ENCODE measurements at places on chromosomes 3 and 15.

GRCh38 chr3:4449043-4449805 is 17.8 kb downstream of the SUMF1 start:
- no peak for DNase-seq

DNA sequence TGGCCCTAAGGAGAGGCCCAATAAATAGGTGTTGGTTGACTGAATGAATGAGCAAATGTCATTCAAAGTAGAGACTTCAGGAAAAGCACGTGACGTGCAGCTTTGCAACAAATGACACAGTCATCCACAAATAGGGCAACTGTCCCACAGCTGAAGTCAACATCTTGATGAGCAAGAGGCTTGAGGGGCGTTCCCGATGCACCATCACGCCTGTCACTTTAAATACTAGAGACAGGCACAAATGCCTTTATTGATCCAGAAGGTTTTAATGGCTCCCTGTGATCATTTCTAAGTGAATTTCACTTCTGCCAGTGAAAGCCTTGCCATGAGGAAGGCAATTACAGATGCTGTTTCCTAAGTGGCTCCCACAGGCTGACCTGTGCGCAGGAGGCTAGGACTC is 43.6 kb downstream of the ABTB1 start:
- DNase-seq: no peak

DNA sequence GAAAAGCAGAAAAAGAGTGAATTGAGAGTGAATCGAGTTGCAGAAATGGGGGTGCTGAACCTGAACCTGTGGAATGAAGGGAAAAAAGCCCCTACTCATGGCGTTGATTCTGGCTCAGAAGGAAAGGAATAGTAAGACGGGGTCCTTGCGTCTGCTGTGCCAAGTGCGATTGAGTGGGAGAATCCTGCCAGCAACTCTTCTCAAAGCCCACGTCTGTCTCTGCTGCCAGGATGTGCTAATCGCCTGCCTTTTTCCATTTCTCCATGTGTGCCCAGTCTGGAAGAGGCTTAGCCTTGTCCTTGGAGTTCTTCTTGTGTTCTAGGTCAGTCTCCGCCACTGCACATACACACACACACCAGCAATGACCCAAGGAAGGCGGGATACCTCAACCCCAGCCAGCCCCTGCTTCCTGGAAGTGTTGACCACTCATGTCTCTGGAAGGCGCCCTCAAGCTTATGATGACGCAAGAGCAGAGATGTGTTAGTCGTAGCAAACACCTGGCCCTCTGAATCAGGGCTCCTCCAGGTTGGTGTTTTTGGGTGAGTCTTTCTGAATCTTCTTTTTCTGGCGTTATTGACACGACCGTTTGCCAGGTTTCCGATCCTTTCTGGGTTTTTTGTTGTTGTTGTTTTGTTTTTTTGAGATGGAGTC is 262.4 kb upstream of the PROK2 start:
- no peak for DNase-seq

DNA sequence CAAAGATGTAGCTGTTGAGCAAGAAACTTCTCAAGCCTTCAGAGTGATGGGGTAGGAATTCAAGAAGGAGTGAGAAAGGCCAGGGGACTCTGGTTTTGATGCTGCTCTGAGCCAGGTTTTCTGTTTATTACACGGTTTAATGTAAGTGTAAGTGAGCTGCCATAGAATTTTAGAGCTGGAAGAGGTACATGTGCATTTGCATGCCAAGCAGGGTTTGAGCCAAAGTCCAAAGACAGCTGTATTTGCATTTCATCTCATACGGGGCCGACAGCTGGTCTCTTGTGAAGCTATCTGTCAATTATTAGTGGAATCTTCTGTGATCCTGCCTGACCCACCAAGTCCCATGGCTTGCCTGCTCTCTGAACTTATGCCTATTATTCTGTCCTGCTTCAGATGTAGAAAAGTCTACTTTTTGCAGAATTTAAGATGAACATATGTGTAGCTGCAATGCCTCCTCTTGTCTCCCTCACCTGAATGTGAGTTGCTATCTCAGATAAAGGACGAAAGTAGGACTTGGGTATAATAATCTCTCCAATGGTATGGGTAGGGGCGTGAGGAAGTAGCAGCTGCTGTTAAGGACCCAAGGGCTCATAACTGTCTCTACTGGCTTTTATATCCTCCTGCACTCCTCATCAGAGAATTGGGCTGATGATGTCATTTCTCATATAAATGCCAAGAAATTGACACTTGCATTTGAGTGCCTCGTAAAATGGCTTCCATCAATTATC is 160.0 kb downstream of the SQOR start:
- no peak for DNase-seq

DNA sequence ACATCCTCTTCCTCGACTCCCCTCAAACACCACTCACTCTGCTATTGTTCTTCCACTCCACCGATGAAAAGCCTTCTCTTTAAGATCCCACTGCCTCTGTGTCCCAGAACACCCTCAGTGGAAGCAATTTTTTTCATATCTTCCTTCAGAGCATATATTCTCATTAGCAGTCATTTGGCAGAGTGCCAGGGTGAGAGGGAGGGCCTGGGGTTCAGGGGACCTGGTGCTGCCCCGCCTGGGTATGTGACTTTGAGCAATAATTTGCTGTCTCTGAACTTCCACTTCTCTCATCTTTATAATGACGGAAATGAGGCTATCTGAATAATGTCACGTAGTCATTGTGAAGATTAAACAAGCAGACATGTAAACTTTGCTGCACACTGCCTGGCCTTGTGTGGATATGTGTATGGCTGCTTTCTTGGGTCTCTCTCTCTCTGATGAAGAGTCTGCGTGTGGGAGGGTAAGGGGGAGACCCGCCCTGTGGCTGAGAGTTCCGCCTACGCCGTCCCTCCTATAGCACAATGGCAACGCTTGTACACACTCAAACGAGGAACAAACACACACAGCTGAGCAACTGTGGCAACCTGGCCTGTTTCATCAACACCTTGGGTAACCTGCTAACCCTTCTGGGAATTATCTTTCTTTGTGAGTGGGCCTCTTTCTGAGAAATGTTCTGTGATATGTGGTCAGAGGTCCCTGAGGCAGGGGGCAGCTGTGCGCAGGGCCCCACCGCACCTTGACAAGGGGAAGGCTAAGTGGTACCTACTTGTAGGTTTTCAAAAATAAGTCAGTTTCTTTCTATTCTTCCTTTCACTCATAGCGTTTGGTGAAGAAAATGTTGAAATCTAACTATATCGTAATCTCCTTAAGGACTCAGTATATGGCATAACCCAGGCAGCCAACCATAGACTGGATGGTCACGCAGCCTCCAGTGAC is 369.8 kb downstream of the SV2B start:
- peak; percentile 18 for DNase-seq

DNA sequence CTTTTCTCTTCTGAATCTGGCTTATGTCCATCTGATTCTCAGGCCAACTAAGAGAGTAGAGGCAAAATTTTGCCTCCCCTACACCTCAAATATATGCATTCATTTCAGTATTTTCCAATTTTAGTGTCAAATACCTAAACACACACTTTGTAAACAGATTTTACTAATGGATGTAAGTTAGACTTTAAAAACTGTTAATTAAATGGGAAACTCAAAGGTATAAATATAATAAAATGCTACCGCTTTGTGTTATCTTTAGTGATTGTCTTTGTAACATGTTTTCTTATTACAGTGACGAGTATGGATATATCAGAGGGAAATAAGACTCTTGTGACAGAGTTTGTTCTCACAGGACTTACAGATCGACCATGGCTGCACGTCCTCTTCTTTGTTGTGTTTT is at the start of gene OR5AC2:
Gene OR5AC2, plus strand, starts transcription at position 301 of the 400 bp plus-strand sequence. Its CDS starts 0 bp downstream, at position 301.
- no peak for DNase-seq

GRCh38 chr15:83837945-83838571 is 184.1 kb downstream of the ADAMTSL3 start:
- DNase-seq: no peak

- DNase-seq: no peak
Measured at GRCh38 chr3:61650276-61650675, 88.9 kb downstream of the PTPRG start.

GRCh38 chr3:118823626-118824025 is 211.0 kb downstream of the IGSF11 start:
- DNase-seq: no peak

GRCh38 chr3:64049832-64050231 is 26.5 kb upstream of the PSMD6 start:
- no peak for DNase-seq

DNA sequence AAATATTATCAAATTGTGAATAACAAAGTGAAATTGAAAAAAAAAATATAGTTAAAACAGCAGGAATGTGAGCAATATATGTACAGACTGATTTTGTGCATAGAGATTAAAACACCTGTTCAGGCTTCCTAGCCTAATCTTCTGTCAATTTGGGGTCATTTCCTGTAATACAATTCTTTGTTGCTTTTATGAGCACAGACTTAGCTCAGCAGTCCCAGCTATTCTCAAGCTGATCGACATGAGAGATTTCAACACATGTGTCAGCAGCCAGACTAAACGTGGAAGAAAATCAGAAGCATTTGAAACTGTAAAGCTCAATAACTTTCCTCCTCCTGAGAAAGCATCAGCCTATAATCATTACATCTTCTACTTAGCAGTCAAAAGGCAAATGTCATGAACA is 1.6 kb upstream of the FHIT start:
- DNase-seq: no peak

- no peak for DNase-seq
Measured at GRCh38 chr3:45123030-45123429, 23.1 kb downstream of the CDCP1 start.

DNA sequence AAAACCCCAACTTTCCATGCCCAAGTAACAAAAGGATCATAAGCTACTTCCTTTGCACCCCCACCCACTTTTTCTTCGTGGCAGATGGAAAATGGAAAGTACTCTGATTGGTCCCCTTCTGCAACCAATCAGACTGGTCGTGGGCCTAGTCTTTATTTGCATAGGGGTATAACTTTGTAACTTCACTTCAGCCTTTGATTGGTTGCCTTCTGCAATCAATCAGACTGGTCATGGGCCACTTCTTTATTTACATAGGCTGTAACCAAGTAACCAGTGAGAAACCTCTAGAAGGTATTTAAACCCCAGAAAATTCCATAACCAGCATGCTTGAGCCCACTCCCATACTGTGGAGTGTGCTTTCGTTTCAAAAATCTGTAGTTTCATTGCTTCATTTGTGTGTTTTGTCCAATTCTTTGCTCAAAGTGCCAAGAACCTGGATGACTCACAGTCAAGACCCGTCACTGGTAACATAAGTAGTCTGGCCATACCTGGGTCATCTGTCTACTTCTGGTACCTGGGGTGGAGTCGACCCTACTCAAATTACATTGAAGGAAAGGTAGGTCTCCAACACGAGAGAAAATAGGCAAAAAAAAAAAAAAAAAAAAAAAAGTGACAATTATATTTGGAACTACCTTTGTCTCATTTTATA is 41.9 kb downstream of the CMTM8 start:
- DNase-seq: no peak

- no peak for DNase-seq
Measured at GRCh38 chr3:174775603-174776002, 83.5 kb upstream of the NAALADL2 start.

- DNase-seq: no peak
Measured at GRCh38 chr15:31457161-31457560, 130.5 kb downstream of the KLF13 start.

DNA sequence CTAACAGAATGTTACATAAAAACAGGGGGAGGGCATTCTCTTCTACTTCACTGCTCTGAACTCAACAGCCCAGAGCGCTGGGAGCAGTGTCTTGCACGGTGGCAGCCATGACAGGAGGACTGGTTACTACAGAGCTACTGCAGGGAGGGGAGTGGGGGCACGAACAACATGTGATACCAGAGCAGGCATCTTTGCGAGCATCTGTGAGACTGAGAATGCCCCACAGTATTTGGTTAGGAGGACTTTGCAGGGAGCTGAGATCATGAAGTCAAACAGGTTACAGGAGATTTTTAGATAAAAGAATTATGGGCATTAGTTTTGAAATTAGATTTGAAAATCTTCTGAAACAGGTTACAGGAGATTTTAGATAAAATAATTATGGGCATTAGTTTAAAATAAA is 58.8 kb upstream of the GOLGA8B start:
- no peak for DNase-seq

GRCh38 chr3:186512570-186513302 is 31.4 kb downstream of the CRYGS start:
- no peak for DNase-seq

DNA sequence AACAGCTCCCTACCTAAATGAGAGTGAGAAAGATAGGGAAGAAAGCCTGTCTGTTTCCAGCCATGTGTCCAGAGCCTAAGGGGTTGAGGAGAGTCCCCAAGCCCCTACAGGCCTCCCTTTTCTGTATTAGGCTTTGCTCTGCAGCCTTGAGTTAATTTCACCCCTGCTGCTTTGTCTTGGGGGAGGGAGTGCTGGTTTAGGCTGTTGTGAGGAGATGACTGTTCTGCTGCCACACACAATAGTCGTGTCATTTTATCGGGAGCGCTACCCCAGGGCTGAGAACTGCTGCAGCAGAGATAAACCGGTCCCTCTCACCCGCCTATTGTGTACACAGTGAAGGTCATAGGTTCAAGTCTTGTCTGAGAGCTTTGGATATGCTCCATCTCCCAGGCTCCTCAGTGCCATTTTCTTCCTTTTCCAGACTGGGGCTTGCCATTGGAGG is 1.4 kb downstream of the ZNF609 start:
- DNase-seq: no peak

DNA sequence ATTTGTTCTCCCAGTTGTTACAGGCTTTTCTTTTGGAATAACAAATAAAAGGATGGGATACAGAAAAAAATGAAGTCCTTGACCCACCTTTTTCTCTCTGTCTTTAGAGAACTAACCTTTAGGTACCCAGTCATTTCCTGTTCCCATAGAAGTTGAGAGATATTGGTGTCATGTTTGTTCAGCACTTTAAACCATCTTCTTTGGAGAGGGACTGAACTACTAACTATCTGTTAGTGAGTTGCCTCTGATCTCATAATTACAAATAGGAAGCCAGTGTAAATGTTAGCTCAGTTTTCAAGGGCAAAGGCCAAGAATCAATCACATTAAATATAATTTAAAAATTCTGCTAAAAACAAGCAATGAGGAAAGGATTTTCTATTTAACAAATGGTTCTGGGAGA is 72.9 kb upstream of the DCBLD2 start:
- no peak for DNase-seq

- DNase-seq: no peak
Measured at GRCh38 chr3:36373084-36373483, 7.2 kb upstream of the STAC start.

GRCh38 chr3:46416811-46417510 is 9.9 kb downstream of the CCRL2 start:
- no peak for DNase-seq

DNA sequence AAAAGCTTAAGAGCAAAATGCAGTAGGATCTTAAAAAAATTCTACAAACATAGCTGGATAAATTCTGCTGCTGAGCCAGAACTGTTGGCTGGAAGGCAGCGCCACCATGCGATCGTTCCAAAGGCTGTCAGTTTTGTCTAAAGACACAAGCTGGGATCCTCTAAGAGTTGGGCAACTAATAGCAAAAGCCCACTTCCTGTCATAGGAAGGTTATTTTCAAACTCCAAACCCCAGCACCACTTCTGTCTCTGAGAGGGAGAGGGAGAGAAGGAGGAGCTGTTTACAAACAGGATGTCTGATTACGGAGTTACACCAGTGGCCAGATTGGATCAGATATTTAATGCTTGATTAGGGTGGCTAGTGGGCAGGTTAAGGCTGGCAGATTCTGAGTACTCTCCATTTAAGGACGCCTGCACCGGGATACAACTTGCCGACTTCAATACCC is 44.0 kb downstream of the EIF4E3 start:
- no peak for DNase-seq

Data from activated naive CD4-positive, alpha-beta T cell (primary cell).